ENCODE measurements at places on chromosomes 16 and 17. TPM values are rescaled to one million over a fixed set of nuclear protein-coding genes. Genes with fewer than 3 reads are reported as not detected.

Gene LSM12
- 22.6 TPM for total RNA-seq

Gene CCL17
- not detected for total RNA-seq

Gene LLGL1
- 3.3 TPM for total RNA-seq

Gene ULK2
- total RNA-seq: 5.8 TPM

Gene CLEC10A
- total RNA-seq: 1.1 TPM

- no peak for DNase-seq
These were observed 76.8 kb downstream of the ABCA8 start for GRCh38 chr17:68878226-68878885.

- DNase-seq: no peak
These were observed 18.0 kb upstream of the ABCA5 start for GRCh38 chr17:69344939-69345338.

GRCh38 chr16:55077266-55077665 is 146.6 kb downstream of the IRX5 start:
- DNase-seq: no peak

GRCh38 chr16:3175157-3176093 is 12.6 kb upstream of the OR1F1 start:
- no peak for DNase-seq

GRCh38 chr17:55756689-55757088 is 5.8 kb downstream of the PCTP start:
- DNase-seq: peak; percentile 70

GRCh38 chr17:83144421-83145357 is 65.3 kb downstream of the METRNL start:
- DNase-seq: no peak

DNA sequence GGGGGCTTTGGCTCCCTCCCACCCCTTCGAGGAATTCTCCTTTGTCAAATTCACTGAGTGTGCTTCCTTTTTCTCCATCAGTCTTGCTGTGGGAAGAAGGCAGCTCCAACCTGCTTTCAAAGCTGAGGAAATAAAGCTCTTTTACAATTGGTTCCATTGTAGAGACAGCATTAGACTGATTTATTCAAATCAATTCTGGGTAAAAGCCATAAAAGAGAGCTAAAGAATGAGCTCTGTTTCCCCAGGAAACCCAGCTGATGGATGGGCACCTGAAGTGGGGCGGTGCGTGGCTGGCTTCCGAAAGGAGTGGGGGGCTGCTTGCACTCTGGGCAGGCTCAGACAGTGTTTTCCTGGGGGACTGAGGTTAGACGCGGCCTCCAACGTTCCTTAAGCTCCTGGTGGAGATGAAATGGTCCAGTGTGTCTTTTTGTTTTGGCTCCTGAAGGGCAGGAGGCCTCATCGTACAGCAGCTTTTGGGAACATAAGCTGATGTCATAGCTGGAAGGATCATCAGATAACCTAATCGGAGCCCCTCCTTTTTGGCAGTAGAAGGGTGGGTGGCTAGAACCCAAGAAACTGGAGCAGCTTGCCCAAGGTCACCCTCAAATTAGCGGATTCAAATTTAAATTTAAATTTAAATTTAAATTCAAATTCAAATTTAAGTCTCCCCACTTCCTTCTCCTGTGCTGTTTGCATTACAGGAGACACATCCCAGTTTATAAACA is 128.5 kb upstream of the EEF2KMT start:
- no peak for DNase-seq

- no peak for DNase-seq
These were observed 259.9 kb upstream of the RPL38 start for GRCh38 chr17:73943416-73944110.

GRCh38 chr17:81483085-81483861 is 29.3 kb downstream of the ACTG1 start:
- DNase-seq: no peak

DNA sequence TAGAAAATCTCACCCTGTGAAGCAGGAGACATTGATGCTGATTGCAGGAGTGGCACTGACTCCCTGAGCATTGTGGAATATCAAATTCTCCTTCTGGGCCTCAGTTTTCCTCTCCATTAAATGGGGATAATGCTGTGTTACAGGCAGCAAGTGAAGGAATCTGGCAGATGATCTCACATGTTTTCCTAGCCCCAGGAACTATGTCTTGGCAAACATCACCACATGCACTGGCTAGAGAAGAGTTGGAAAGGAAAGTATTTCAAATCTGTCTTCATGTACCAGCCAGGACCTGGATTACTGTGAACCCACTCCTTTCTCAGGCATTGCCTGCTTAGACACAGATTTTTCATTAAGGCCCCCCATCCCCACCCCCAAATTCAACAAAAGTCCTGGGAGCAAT is 13.6 kb upstream of the CCL8 start:
- DNase-seq: no peak

Data from left lobe of liver (tissue), 2 donors.